Activated naive CD8-positive, alpha-beta T cell treated with anti-CD3 and anti-CD28 coated beads for 36 hours (primary cell): ENCODE measurements at places on chromosomes 5 and 9. TPM values are rescaled to one million over a fixed set of nuclear protein-coding genes. Genes with fewer than 3 reads are reported as not detected.

The S1PR3 gene
- total RNA-seq = 0.23 TPM

The PFN3 gene
- not detected for total RNA-seq

The TXNDC8 gene
- not detected for total RNA-seq

The HOMER1 gene
- 13.0 TPM for total RNA-seq

The ANKRA2 gene
- 14.3 TPM for total RNA-seq

The TMEM215 gene
- total RNA-seq = not detected

The KIAA0825 gene
- 0.76 TPM for total RNA-seq

The APC gene
- total RNA-seq = 19.8 TPM

GRCh38 chr9:74573640-74574191, 76.6 kb downstream of the RORB start:
- no peaks in the 10 kb centered on the region for H3K4me1 ChIP-seq
- no peak overlapping the region for H3K4me3 ChIP-seq
- peaks cover 9% of the 10 kb centered on the region for H3K27me3 ChIP-seq
- no peak for DNase-seq
- H3K27ac ChIP-seq = no peak overlapping the region

- H3K4me1 ChIP-seq = peaks cover 34% of the 10 kb centered on the region
- no peak overlapping the region for H3K27ac ChIP-seq
- H3K27me3 ChIP-seq = peaks cover 27% of the 10 kb centered on the region
- no peak for DNase-seq
- no peak overlapping the region for H3K4me3 ChIP-seq
- no peaks in the 10 kb centered on the region for H3K36me3 ChIP-seq
These were observed 7.0 kb downstream of the TEX48 start for GRCh38 chr9:114674798-114675540.

DNA sequence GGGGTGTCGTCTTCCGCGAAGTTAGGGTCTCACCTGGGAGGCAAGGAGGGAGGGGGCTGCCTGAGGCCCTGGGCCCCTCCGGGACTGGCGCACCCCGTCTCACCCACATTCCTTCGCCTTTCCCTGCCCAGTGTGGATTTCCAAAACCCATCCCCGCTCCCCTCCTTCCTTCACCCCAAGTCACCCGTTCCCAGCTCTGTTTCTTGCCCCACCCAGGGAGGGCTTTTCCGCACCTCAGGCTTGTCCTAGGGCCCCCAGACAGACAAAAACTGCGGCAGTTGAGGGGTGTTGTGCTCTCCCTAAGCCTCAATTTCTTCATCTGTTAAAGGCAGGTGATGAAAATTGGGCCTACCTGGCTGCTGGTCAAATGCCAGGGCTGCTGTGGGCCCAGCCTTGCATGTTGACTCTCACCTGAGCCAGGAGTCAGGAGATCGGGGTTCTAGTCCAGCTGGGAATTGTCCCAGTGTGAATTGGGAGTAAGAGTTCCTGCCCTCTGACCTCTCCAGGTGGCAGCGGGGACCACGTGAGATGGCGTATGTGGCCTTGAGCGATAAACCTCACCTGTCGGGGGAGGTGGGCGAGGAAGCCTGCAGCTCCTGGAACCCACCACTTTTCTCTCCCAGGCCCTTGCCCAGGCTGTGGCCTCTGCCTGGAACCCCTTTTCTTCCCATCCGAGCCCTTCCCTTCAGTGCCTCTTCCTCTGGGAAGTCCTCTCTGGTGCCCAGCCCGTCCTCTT, 143.4 kb upstream of the IER5L start:
- DNase-seq = no peak
- H3K27ac ChIP-seq = no peak overlapping the region
- H3K4me3 ChIP-seq = peak overlapping the region; percentile 29
- no peaks in the 10 kb centered on the region for H3K27me3 ChIP-seq
- H3K4me1 ChIP-seq = peaks cover 20% of the 10 kb centered on the region
- no peaks in the 10 kb centered on the region for H3K36me3 ChIP-seq

GRCh38 chr5:159878988-159879471, 37.3 kb upstream of the ADRA1B start:
- no peak overlapping the region for H3K27ac ChIP-seq
- H3K4me3 ChIP-seq = no peak overlapping the region
- peaks cover 17% of the 10 kb centered on the region for H3K27me3 ChIP-seq
- H3K36me3 ChIP-seq = no peaks in the 10 kb centered on the region
- no peaks in the 10 kb centered on the region for H3K4me1 ChIP-seq

- H3K27me3 ChIP-seq = no peaks in the 10 kb centered on the region
- H3K4me3 ChIP-seq = no peak overlapping the region
- no peak overlapping the region for H3K27ac ChIP-seq
These were observed 114.9 kb downstream of the MLLT3 start for GRCh38 chr9:20507431-20507830.

DNA sequence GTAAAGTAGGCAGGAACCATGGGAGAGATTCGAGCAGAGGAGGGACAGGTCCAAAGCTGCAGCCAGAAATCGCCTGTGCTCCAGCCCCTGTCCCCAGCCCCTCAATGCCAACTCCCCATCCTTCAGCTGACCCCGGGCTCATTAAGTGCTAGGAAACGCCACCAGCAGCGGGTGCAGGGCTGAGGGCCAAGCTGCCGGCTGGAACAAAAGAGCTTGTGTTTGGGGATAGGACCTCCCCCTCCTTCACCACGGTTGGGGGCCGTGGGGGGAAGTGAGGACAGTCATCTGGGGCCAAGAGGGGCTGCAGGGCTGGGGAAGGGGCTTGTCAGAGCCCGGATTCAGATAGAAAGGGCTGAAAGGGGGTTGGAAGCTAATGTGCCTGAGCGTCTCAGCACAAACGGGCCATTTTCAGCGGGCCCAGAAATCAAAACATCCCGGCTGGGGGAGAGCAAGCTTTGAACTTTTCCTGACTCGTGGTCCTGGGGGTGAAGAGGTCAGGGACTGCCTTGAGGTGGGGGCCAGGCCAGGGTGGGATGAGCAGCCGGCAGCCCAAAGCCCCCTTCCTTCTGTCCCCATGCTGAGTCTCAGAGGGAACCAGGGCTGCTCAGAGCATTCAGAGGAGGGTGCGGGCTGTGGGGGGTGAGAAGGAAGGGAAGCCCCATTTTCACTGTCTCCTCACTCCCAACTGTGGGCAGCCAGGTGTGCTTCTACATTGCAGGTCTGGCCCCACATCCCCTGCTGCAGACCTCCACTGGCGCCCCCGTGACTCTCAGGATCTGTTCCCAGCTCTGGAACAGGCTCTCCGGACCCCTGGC, 69.4 kb upstream of the DAB2IP start:
- DNase-seq = no peak
- no peaks in the 10 kb centered on the region for H3K4me1 ChIP-seq
- H3K4me3 ChIP-seq = no peak overlapping the region
- no peak overlapping the region for H3K27ac ChIP-seq
- no peaks in the 10 kb centered on the region for H3K36me3 ChIP-seq
- peaks cover 35% of the 10 kb centered on the region for H3K27me3 ChIP-seq

- no peak overlapping the region for H3K27ac ChIP-seq
- no peak overlapping the region for H3K4me3 ChIP-seq
- peaks cover 3% of the 10 kb centered on the region for H3K4me1 ChIP-seq
- DNase-seq = no peak
- H3K36me3 ChIP-seq = no peaks in the 10 kb centered on the region
These were observed 142.2 kb downstream of the SNX18 start for GRCh38 chr5:54659700-54660131.

GRCh38 chr5:169812786-169813185, 167.5 kb downstream of the INSYN2B start:
- H3K27me3 ChIP-seq = no peaks in the 10 kb centered on the region
- no peak overlapping the region for H3K27ac ChIP-seq
- no peak for DNase-seq
- no peak overlapping the region for H3K4me3 ChIP-seq
- peaks cover 7% of the 10 kb centered on the region for H3K4me1 ChIP-seq

- H3K36me3 ChIP-seq = peaks cover 14% of the 10 kb centered on the region
- H3K27ac ChIP-seq = peak overlapping the region; percentile 90
- peaks cover 36% of the 10 kb centered on the region for H3K4me1 ChIP-seq
- peaks cover 6% of the 10 kb centered on the region for H3K27me3 ChIP-seq
These were observed 1.6 kb downstream of the KDM4C start for GRCh38 chr9:6759185-6759977.

GRCh38 chr9:13213337-13213736, 66.2 kb downstream of the MPDZ start:
- H3K4me1 ChIP-seq = no peaks in the 10 kb centered on the region
- DNase-seq = no peak
- H3K27me3 ChIP-seq = no peaks in the 10 kb centered on the region
- H3K27ac ChIP-seq = no peak overlapping the region
- H3K4me3 ChIP-seq = no peak overlapping the region

DNA sequence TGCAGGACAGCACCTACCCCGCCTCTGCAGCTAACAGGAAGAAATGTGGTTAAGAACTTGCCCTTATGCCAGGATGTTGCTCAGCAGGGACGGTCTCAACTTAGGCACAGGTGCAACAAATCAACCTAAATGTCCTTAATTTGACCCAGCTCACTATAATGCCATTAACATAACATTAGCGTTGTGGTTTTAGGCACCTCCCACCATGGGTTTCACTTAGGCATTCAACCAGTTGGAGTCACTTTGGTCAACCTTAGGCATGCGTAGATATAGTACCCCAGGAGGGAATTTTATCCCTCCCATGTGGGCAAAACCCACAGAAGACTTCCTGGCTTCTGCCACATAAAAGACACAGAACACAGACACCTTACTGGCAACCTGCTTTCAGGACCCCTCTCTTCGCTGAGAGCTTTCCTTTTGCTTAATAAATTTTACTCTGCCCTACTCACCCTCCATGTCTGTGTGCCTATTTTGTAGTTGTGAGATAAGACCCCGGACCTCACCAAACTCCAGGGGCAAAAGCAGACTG, 8.7 kb upstream of the ERAP1 start:
- H3K27me3 ChIP-seq = no peaks in the 10 kb centered on the region
- H3K36me3 ChIP-seq = no peaks in the 10 kb centered on the region
- H3K27ac ChIP-seq = peak overlapping the region; percentile 93
- DNase-seq = peak; percentile 62
- H3K4me1 ChIP-seq = peaks cover 74% of the 10 kb centered on the region

DNA sequence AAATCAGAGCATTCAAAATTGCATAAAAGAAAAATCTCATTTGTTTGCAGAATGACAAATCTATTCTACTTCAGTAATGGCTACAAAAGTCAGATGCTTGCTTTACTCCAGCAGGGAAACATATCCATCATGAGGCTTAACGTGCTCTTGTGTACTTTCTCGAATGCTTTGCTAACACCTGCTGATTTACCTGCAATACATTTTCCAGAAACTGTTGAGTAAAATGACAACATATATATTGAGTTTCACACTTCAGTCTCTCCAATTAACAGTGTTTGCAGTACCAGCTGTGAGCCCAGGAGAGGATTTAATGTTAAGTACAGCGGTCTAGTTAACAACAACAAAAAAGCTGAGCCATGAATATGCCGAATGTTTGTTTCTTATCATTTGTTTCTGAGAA, 391.5 kb upstream of the SMC2 start:
- H3K27ac ChIP-seq = no peak overlapping the region
- no peak overlapping the region for H3K4me3 ChIP-seq
- DNase-seq = no peak
- H3K4me1 ChIP-seq = no peaks in the 10 kb centered on the region

GRCh38 chr9:105291938-105292337, 47.5 kb downstream of the SLC44A1 start:
- no peak for DNase-seq
- no peak overlapping the region for H3K4me3 ChIP-seq
- no peak overlapping the region for H3K27ac ChIP-seq
- H3K36me3 ChIP-seq = no peaks in the 10 kb centered on the region

GRCh38 chr5:180790524-180790923, 12.1 kb downstream of the MGAT1 start:
- no peaks in the 10 kb centered on the region for H3K27me3 ChIP-seq
- no peak overlapping the region for H3K4me3 ChIP-seq
- H3K27ac ChIP-seq = peak overlapping the region; percentile 44
- peaks cover 21% of the 10 kb centered on the region for H3K36me3 ChIP-seq

- H3K4me1 ChIP-seq = peaks cover 67% of the 10 kb centered on the region
- H3K4me3 ChIP-seq = no peak overlapping the region
- no peaks in the 10 kb centered on the region for H3K27me3 ChIP-seq
- peak overlapping the region; percentile 69 for H3K27ac ChIP-seq
These were observed 15.5 kb upstream of the FAM120AOS start for GRCh38 chr9:93468763-93469456.

DNA sequence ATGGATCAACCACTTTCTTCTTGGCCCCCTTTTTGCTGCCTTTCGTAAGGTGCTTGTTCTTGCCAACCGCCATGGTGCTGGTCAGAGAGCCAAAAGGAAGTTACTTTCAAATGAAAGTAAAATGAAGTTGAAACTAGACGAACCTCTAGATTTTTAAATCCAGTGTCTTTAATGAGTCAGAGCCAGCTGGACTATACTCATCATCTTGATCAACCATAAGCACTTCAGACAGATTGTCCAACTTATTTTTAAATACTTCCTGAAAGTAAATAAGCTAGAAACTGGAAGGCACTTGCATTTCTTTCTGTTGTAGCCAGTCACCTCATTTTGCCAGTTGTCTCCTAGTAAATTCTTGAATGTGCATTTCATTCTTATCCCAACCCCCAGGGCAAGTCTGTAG, 48.9 kb downstream of the JMY start:
- H3K27me3 ChIP-seq = no peaks in the 10 kb centered on the region
- no peak for DNase-seq
- peaks cover 25% of the 10 kb centered on the region for H3K4me1 ChIP-seq
- peaks cover 13% of the 10 kb centered on the region for H3K36me3 ChIP-seq
- H3K27ac ChIP-seq = no peak overlapping the region
- no peak overlapping the region for H3K4me3 ChIP-seq

DNA sequence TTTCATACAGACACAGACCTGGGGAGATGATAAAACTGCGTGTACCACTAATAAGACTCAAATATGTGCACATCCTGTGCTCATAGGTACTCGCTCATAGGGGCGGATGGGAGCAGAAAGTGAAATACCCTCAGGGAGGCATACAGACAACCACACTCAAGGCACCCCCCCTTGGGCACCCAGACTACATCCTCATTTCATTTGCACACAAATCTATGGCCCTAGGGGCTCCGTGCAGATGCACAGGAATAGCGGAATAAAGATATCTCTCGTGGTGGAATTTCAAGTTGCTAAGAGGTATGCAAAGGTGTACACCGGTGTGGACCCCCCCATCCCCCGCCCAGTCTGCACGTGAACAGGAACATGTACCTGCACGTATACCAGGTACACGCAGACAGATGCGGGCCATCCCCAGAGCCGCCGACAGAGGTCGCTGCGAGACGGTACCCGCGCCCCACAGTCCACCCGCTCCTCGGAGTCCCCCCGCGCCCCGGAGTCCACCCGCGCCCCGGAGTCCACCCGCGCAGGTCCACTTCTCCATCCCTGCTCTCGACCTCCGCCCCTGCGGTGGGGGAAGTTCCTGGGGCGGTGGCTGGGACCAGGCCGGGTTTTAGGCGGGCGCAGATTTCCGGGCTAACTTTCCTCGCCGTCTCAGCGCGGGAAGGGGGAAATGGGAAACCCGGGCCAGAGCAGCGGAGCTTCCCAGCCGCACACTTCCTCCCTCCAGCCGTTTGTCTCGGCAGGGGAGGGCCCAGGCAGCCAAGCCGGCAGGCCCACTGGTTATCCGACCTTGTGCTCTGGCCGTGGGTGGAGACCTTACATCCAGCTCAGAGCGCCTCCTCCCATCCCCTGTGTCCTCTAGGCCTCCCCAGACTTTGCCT, 1.0 kb upstream of the IL12B start:
- peak; percentile 69 for DNase-seq
- peak overlapping the region; percentile 44 for H3K4me3 ChIP-seq
- peaks cover 7% of the 10 kb centered on the region for H3K27me3 ChIP-seq
- peak overlapping the region; percentile 72 for H3K27ac ChIP-seq
- H3K4me1 ChIP-seq = peaks cover 12% of the 10 kb centered on the region
- H3K36me3 ChIP-seq = no peaks in the 10 kb centered on the region

- no peak for DNase-seq
- H3K36me3 ChIP-seq = no peaks in the 10 kb centered on the region
- H3K27ac ChIP-seq = no peak overlapping the region
These were observed 191.0 kb downstream of the RAB3C start for GRCh38 chr5:58773744-58774441.

- DNase-seq = no peak
- no peaks in the 10 kb centered on the region for H3K4me1 ChIP-seq
- H3K27ac ChIP-seq = no peak overlapping the region
- H3K4me3 ChIP-seq = no peak overlapping the region
These were observed 70.2 kb upstream of the PHF24 start for GRCh38 chr9:34887841-34888240.
